CD4-positive, alpha-beta T cell treated with Interleukin-4 for 4 hours (primary cell): ENCODE measurements at places on chromosomes 12 and 14.

GRCh38 chr12:115957686-115958290 is 319.7 kb downstream of the MED13L start:
- no peak for DNase-seq

DNA sequence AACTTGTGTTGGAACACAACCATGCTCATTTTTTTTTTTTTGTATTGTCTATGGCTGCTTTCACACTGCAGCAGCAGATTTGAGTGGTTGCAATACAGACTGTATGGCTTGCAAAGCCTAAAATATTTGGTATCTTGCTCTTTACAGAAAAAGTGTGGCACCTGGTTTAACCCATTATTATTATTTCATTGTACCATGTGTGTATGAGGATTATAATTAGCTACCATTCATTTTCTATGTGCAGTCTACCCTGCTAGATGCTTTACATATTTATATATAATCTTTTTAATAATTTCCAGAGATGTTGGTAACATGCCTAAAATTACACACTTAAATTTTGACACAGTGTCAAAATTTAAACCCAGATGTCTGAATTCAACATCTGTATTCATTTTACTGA is 37.7 kb downstream of the SPATS2 start:
- no peak for DNase-seq

- DNase-seq = no peak
Observed at GRCh38 chr12:12534166-12534866, 28.3 kb downstream of the DUSP16 start.

DNA sequence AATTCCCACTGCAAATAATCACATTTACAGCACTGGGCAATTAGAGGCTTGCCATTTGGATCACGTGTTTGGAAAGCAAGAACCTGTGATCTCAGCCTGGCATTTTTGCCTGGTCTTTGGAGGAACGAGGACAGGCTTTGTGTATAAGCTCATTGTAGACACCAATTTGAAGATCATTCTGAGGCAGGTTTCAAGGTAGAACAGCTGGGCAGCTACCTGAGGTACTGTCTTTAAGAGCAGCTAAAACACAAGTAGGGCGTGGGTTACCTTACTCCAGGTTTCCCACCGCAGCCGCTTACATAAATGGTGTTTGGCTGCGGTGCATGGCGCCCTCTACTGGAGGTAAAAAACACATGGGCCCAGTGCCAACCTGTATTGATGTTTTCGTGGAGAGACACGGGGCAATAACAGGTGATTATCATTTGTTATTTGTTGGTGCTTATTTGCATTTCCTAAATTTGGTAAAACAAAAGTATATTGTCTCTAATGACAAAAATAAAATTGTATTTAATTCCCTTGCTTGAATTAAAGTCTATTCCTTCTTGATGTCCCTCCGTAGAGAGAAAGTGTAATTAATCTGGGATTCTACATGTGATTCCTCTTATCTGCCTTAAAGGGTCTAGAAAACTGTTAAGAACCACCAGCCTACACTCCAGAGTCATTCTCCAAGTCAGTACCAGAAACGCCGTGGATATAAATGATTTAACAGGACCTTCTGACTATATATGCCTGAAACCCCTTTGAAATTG is 69.7 kb downstream of the SVOP start:
- peak; percentile 71 for DNase-seq

- DNase-seq = no peak
Observed at GRCh38 chr12:78703820-78704525, 160.6 kb upstream of the SYT1 start.

DNA sequence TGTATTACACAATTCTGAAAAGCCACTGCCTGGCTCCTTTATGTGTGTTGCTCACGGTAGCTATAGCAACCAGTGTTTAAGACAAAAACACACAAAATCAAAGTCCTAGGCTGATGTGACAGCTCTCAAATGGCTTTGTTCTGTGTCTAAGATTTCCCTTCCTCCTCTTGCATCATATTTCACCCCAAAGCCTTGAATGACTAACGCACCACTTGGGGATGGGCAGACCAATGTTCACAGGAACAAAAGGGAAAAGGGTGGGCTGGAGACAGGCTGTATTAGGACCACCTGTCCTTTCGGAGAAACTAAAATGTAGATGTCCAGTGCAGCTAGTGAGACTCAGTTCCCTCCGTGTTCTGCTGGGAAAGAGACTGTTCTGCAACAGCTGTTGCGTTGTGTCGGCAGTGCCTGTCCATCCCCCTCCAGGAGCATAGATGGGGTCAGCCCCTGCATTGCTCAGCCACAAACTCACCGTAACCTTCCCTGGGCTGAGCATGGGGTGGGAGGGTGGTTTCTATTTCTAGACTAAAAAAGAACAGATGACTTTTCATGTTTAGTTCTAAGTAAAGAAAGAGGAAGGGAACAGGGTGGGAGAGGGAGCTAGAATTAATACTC is 26.8 kb upstream of the DAAM1 start:
- peak; percentile 17 for DNase-seq

DNA sequence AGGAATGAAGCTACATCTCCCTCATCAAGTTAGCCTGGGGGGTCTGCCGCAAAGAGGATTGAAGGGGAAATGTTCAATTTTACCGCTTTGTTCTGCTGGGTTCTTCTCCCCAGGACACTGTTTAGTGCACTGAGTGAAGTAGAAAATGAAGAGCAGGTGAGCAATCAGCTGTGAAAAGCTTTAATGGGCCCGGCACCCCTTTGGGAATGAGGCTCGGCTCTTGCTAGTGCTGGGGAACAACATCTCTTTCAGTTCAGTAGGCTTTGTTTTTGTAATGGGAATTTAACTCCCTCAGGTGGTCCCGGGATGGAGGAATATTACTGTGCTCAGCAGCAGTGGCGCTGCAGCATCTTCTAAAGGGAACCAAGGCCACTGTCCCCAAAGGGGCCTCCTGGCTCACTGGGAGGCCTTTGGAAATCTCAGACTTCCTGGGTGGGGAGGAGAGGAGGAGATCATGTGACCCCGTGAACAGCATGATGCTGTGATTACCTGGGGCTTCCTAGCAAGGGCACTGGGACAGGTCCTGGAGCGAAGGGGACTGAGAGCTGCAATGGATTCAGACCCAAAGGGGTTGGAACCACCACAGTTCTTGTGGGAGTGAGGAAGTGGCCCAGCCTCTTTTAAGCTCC is 85.2 kb upstream of the MAX start:
- DNase-seq = no peak

DNA sequence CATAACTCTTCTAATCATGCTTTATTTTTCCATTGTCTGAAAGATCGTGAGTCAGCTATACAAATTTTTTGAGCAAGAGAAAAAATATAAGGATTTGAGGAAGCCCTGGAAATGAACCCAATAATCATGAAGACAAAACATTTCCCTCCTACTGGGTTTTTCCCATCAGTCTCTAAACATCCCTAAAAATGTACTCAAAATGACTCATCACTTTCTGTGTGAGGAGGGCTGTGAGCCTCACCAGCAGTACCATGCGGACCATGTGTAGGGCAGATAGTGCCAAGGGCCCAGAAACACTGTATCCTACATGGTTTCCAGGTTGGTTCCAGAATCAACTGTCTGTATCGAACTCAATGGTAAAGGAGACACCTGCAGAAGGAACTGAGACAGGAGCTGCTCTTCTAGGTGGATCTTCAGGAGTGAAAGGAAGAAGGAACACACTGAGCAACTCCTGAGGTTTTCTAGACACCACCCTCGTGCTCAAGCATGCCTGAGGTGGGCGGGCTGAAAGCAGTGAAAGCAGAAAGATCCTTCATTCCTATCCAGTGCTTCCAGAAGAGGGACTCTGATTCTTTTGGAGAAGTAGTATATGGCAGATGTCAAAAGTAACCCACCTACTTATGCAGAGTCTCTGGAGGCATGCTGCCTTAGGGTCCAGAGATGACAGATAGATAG is 48.6 kb upstream of the RHOJ start:
- DNase-seq = no peak

DNA sequence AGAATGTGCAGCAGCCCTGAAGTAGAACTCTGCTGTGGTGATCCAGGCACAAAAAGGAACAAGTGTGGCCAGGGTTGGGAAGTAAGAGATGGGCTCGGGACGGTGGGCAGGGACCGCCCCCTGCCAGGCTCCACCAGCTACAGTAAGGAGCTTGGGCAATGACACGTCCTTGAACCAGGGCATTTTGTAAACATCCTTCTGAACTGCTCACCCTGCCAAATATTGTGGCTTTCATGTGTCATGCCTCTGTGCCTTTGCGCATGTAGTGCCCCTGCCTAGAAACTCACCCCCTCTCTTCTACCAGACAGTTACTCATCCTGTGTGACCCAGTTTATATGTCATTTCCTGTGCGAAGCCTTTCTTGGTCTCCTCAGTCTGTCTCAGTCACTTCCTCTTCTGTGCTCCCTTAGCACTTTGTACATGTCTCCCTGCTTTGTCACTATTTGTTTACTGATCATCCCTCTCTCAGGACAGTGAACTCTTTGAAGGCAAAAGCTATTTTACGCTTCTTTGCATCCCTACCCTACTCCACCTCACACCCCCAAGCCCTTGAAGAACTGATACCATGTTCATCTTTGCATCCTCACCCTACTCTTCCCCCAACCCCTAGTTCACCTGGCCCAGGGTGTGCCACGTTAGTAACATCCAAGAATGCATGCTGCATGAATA is 108.9 kb upstream of the PLEKHG7 start:
- peak; percentile 98 for DNase-seq

DNA sequence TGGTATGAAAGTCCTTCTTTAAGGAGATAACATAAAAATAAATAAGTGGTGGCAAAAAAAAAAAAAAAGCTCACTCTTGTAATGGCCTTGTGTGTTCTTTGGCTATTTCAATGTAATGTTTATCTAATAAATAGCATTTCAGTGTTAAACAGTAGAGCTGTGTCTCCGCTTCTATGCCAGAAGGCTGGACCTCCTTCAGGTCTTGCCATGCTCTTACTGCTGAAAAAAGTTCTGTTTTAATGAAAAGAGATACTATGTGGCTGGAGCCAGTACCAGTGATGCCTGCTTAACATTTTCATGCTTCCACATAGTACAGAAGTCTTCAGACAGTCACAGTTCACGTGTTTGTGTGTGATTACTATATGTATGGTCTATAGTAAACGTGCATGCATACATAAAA is 74.1 kb upstream of the PRICKLE1 start:
- no peak for DNase-seq

GRCh38 chr12:113096675-113097461 is 38.7 kb downstream of the RASAL1 start:
- DNase-seq = no peak

DNA sequence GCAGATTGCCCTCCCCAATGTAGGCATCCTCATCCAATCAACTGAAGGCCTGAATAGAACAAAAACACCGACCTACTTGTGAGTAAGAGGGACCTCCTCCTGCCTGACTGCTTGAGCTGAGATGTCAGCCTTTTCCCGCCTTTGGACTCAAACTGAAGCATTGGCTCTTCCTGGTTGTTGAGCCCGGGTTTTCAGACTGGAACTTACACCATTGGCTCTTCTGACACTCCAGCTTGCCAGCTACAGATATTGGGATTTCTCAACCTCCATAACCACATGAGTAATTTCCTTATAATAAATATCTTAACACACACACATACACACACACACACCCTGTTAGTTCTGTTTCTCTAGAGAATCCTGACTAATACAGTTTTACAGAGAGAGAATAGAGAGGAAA is 173.4 kb upstream of the NTF3 start:
- no peak for DNase-seq

GRCh38 chr12:114733919-114734318 is 49.9 kb upstream of the TBX3 start:
- no peak for DNase-seq

DNA sequence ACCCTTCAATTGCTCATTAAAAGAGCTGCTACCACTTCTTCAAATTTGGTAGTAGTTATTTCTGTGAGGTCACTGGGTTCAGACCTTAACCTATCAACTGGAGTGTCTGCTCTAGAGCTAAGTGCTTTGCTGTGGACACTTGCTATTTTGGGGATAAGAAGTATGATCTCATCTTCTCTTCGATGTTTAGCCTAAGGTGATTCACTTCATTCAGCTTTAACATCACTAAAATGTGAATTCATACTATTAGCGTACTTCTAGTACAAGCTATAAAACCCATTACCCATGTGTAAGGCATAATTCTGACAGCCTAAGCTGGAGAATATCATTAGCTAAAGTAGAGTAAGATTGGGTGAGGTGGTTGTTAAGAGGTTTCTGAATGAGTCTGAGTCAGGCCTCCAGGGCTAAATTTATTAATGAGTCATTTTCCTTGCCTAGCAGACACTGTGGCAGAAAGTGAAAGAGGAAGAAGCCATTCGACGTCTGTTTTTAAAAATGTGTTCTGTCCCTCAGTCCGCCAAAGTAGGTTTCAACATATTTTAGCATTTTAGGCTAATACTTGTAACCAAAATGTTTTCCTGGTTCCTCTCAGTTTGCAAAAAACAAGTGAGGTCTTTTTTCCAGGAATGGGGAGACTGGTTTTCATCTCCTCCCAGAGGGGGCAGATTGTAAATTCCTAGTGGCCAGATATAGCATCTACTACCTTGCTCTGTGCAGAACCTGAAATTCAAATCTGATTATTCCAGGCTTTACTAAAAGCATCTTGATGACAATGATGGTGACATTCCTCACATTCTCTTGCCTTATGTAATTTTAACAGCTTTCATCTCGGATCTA is 103.6 kb downstream of the SSPN start:
- DNase-seq = peak; percentile 50

DNA sequence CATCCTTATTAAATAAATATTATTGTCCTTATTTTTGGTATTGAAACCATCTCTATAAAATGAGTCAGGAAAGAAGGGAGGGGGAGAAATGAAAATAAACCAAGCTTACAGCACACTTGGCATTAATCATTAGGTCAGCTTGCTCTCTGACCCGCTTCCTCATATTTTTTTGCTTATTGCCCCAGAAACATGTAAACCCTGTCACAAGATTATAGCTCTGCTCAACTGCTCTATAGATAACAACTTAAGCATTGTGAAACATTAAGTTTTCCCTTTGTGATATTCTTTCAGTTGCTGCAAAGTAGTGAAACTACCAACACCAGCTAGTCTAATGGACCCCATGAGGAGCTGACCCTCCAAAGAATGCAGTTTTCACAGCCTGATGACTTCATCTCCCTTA is 819.5 kb downstream of the SLC16A7 start:
- DNase-seq = no peak

DNA sequence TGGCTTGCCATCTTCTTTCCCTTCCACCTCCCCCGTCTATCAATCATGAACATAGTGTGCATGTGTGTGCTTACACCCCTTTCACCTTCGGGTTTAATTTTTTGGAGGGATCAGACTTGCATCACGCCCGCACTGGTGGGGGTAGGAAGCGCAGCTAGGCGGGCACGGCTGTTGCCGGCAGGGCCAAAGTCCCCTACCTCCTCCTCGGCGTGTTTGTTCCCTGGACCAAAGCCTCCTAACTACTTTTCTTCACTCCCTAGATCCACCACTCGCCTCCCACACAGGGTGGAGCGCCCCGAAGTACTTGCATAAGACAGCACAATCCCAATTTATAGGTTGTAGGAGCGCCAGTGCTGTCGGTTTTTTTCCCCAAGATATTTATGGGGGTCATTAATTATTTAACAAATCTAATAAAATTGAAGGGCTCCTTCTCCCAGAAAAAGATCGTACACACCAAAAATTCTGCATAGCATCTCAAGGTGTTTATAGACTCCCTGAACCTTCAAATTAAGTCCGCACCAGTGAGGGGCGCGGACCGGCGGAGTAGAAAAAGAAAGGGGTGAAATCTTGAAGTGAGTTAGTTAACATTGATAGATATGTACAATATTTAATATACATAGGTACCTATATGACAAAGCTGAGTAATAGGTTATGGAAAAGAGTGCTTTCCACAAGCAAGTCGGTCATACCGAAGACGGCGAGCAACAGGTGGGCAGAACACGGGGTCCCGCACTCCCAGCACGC is 717 bp downstream of the PKP2 start:
- no peak for DNase-seq
